Right kidney (tissue), 9 donors: ENCODE measurements at places on chromosomes 2 and 18.

DNA sequence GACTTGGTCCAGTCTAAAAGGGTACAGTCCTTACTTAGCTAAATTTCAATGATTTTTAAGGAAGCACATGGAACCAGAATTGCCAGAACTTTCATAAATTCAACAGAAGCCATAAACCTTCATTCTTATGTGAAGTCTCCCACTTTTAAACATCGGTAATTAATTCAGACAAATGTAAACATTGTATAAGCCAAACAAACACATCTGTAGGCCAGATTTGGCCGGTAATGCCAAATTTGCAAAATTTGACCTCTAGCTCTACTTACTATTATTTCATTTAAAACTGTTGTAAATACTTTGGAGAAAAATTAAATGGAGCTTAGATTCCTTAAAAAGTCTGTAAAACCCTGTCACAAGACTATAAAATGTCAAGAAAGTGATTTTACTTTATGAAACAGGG is 83.2 kb upstream of the GALNT5 start:
- DNase-seq: no peak

DNA sequence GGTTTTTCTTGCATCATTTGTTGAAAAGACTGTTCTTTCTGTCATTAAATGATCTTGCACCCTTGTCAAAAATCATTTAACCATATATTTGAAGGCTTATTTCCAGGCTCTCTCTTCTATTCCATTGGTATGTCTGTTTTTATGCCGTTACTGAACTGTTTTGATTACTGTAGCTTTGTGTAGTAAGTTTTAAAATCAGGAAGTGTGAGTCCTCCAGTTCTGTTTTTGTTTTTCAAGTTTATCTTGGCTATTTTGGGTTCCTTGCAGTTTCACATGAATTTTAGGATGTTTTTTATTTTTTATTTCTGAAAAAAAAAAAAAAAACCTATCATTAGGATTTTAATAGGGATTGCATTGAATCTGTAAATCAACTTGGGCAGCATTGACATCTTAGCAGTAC is 39.0 kb downstream of the SLC39A10 start:
- DNase-seq: no peak

DNA sequence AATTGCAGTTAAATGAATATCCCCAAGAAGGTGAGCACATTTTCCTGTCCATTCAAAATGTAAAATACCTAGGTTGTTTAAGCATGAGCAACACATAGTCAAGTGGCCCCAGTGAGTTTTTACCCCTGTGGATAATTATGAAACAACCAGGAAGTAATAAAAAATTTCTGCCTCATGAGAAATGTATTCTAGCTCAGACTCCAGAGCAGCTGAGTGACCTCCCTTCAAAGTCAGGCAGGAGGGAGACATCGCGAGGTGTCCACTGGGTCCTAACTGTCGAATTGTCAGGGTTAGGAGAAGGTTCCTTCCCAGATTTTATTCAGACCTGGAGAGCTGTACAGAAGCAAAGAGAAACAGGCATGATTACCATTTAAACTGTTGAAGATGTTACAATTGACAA is 416.6 kb upstream of the SMIM21 start:
- no peak for DNase-seq

DNA sequence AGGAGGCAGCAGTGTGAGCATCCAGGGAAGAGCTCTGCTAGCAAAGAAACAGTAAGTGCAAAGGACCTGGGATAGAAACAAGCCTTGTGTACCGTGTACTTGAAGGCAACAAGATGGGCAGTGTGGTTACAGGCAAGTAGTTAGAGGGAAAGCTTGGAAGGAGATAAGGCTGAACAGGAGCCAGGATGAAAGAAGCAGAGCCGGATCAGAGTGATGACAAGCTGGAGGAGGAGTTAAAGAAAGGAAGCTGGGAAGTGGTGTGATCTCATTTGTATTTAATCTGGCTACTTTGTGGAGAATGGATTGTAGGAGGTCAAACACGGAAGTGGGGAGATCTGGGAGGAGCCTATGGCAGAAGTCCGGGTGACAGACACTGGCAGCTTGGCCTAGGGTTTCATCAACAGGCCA is 44.7 kb upstream of the VPS54 start:
- no peak for DNase-seq

GRCh38 chr2:15607709-15608391 is 16.2 kb downstream of the DDX1 start:
- no peak for DNase-seq

DNA sequence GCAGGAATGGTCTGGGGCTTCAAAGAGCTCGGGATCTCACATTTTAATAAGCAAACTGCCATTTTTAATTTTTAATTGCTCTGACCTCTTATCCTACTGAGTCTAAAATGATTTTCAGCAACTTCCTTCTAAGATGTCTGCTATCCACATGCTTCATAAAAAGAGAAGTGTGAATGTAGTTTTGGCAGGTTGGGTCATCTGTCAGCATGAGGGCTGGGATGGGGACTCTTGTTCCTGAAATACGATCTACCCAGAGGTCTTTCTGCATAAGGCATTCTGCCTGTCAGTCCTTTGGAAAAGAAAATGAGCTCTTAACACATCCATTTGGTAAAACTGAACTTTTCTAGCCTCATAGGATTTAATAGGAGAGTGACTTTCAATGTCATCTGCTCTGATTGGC is 252.8 kb upstream of the APCDD1 start:
- no peak for DNase-seq

GRCh38 chr2:219490186-219490585 is 8.5 kb upstream of the GMPPA start:
- DNase-seq: no peak

- DNase-seq: no peak
Observed at GRCh38 chr18:78962098-78962497, 17.5 kb upstream of the SALL3 start.

- DNase-seq: no peak
Observed at GRCh38 chr18:21777814-21778213, 37.2 kb downstream of the MIB1 start.

DNA sequence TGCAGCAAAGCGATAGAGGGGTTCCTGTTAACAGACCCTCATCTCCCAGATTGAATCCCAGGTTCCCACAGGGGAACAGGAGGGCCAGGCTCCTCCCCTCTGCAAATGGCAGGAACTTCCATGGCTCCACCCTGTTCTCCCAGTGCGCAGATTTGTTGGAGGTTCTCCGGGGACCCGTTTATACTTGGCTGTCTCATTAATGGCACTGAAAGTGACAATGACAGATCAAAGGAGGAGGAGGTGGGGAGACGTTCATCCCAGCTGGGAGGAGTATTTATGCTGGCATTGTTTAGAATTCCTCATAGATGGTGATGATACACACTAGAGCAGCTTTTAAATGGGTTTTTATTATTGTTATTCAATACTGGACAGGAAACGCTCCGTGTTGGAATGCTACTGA is 186.9 kb downstream of the LRP1B start:
- no peak for DNase-seq

DNA sequence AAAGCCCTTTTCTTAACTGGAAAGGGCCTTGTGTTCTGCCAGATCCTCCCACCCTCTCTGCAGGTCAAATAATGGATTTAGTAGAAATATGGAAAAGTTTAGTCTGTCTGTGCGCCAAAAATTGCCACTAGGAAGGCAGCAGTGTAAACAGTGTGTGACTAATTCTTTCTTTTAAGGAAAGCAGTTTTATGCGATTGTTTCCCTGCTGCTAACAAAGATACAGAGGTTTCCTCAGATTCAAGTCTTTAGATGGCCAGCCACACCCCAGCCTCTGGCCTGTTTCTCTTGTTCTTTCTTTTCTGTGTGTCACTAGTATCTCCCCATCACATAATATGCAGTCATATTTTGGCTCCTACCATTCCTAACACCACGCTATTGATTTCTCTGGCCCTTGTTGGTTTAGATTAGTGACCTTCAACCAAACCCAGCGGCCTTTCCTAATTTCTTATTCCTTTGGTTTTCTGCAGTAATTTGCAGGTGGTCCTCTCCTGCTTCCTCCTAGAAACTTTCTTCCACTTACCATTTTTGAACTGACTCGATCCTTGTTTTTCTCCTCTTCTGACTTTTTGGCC is 157.4 kb downstream of the LTBP1 start:
- DNase-seq: no peak

DNA sequence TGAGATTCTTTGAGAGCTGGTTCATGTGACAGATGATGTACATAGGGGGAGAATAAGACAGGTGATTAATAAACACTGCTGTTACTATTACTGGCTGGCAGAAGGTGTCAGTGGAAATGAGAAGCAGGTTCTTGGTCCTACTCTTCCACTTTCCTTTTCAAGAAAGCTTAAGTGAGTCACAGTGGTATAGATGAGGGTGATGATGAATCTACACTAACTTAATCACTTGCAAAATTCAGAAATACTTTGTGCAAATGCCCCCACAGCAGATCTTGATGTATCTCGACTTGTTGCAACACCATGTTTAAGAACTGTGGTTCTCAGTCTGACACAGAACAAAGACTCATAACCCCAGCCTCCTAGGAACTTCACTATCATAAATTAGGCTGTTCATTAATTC is 35.9 kb upstream of the MGAT5 start:
- DNase-seq: no peak

DNA sequence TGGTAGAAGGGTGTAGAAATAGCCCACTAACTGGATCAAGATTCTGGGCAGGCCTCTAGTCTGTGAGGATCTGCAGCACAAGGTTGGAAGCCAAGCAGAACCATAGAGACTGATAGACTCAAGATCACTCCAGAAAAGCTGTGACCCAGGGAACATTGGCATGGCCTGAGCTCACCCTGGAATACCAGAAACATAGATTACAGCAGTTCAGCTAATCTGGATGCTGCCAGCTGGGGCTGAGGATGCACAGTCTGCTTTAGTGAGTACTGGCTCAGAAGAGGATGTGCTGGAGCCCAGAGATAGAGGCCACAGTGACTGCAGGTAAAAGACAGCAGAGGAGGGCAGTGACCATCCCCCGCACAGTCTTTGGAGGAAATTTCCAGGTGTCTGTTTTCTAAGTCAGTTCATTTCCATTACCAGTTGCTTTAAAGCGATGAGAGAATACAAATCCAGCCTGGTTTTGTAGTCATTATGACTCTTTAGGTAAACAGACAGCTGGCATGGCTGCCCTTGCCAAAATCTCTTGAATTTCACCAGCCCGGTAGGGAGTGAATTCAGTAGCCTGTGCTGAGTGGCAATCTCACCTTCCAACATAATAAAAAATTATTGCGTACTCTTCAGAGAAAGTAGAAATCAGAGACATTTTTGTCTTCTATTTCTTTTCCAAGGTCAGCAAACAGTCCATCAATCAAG is 119.2 kb downstream of the ANTXR1 start:
- DNase-seq: no peak

GRCh38 chr2:147081831-147082230 is 763.0 kb upstream of the ACVR2A start:
- DNase-seq: no peak

DNA sequence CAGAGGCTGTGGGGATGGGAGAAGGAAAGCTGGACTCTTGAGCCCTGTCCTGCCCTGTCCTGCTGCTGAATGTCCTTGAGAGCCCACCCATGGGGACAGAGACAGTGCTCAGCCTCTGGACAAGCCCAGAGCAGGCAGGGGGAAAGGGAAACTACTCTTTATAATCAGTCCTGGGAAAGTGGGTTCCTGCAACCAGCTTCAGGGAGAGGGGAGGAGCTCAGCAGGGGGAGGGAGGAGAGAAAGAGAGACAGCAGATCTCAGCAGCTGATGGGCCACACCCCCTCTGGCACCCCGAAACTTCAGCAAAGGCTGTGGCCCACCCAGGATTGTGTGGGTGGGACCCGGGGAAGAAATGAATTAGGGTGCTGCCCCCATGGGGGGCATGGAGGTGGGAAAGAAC is 11.6 kb downstream of the ECEL1 start:
- DNase-seq: no peak

DNA sequence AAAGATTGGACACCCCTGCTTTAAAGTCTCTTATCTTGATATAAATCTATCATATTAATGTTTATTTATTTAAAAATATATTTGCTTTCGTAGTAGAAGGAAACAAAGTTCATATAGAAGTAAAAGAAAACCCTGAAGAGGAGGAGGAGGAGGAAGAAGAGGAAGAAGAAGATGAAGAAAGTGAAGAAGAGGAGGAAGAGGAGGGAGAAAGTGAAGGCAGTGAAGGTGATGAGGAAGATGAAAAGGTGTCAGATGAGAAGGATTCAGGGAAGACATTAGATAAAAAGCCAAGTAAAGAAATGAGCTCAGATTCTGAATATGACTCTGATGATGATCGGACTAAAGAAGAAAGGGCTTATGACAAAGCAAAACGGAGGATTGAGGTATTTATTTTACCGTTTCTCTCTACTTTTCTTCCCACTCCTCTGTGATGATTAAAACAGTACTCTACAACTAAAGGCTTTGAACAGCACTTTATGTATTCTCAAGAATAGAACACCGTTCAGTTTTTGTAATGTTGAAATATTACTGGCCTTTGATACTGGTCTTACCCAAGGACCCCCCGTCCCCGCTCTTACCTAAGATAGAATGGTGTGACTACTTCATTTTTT is 39.2 kb downstream of the EIF5B start:
- DNase-seq: no peak

GRCh38 chr18:78927616-78928015 is 52.0 kb upstream of the SALL3 start:
- no peak for DNase-seq

DNA sequence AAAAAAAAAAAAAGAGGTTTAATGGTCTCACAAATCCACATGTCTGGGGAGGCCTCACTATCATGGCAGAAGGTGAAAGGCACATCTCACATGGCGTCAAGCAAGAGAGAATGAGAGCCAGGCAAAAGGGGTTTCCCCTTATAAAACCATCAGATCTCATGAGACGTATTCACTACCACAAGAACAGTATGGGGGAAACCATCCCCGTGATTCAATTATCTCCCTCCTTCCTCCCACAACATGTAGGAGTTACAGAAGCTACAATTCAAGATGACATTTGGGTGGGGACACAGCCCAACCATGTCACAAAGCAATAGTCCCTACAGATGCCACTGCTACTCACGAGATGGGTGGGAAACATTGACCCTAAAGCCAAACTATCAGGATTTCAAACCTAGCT is 392.7 kb upstream of the ID2 start:
- no peak for DNase-seq

DNA sequence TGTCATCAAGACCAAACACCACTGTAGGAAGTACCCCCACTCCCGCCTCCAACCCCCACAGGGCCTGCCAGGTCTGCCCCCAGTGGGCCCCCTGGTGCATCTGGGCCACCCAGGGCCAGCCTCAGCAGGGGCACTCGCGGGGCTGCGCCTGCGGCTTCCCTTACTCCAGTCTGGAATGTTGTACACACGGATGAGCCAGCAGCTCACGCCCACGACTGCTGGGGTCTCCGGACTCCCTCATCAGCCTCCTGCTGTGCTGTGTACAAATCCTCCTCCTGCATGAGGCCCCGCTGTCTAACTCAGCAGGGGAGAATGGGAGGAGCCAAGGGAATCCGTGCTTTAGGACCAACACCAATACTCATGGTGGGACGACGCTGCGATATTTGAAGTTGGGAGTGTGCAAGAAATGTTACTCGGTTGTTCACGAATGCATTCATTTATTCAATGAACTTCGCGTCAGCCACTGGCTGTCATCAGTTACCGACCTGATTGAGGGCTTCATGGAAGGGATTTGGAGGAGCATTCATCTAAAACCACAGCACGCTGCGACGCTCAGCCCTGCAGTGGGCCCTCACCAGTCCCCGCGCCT is 654 bp upstream of the ASB1 start:
- DNase-seq: no peak

GRCh38 chr2:30960213-30960612 is 153.0 kb upstream of the CAPN13 start:
- no peak for DNase-seq
